ENCODE measurements at places on chromosomes 3 and 15. TPM values are rescaled to one million over a fixed set of nuclear protein-coding genes. Genes with fewer than 3 reads are reported as not detected.

The TCF12 gene
- total RNA-seq = 75.4 TPM

The AMT gene
- 3.2 TPM for total RNA-seq

The XYLB gene
- 6.9 TPM for total RNA-seq

The CSPG4 gene
- not detected for total RNA-seq

The SOX2 gene
- not detected for total RNA-seq

The ATP8B4 gene
- total RNA-seq = 98.3 TPM

The NPAP1 gene
- total RNA-seq = not detected

Measured in activated CD8-positive, alpha-beta memory T cell treated with anti-CD3 and anti-CD28 coated beads, Interleukin-2, amount 10 ng/mL, durations not matched to agents 7 days and 5 days (primary cell).